ENCODE measurements at places on chromosomes 11 and 22. TPM values are rescaled to one million over a fixed set of nuclear protein-coding genes. Genes with fewer than 3 reads are reported as not detected.

The C1QTNF5 gene
- not detected for total RNA-seq

The ARHGAP8 gene
- 0.82 TPM for total RNA-seq

The MIOX gene
- 0.17 TPM for total RNA-seq

The OSBPL5 gene
- total RNA-seq = 3.4 TPM

The C22orf31 gene
- not detected for total RNA-seq

The MAPK8IP1 gene
- 0.91 TPM for total RNA-seq

All from activated CD8-positive, alpha-beta memory T cell treated with anti-CD3 and anti-CD28 coated beads for 36 hours (primary cell).